ENCODE measurements at places on chromosomes 6 and 20. TPM values are rescaled to one million over a fixed set of nuclear protein-coding genes. Genes with fewer than 3 reads are reported as not detected.

POLR3F gene
- total RNA-seq = 12.9 TPM

NKX2-2 gene
- total RNA-seq = not detected

MYMX gene
- total RNA-seq = not detected

DNA sequence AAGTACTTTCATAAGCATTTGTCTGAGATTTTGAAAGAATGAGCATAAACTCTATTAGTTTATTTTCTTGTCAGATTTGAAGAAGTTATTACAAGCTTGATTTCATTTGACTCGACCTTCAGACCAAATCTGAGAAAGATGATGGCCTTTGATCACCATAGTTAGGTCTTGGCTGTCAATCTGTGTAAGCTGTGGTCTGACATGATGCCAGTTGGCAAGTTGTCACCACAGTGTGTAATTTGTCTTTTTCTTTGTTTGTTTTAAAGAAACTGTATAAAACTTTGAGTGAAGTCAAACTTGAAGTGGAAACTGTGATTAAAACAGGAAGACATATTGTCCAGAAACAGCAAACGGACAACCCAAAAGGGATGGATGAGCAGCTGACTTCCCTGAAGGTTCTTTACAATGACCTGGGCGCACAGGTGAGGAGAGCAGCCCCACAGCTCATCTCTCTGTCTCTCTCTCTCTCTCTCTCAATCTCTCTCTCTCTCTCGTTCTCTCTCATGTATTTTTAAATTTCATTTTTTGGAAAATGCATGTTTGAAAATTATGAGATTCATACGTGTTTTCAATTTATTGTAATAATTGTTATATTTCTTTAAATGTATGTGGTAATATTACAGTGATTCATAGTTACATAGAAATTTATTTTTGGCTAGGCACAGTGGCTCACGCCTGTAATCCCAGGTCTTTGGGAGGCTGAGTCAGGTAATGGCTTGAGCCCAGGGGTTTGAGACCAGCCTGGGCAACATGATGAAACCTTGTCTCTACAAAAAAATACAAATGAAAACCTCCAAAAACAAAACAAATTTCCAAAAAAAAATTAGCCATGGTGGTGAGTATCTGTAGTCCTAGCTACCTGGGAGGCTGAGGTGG is 208.1 kb downstream of the UTRN start:
- H3K4me1 ChIP-seq = no peaks in the 10 kb centered on the region
- H3K27ac ChIP-seq = no peak overlapping the region
- no peak overlapping the region for H3K4me3 ChIP-seq
- no peaks in the 10 kb centered on the region for H3K27me3 ChIP-seq
- no peak for DNase-seq

Measured in neural crest cell (in vitro differentiated cells).